ENCODE measurements at places on chromosomes 4 and X. TPM values are rescaled to one million over a fixed set of nuclear protein-coding genes. Genes with fewer than 3 reads are reported as not detected.

- DNase-seq: no peak
These were observed 28.5 kb downstream of the EMCN start for GRCh38 chr4:100489305-100489704.

DNA sequence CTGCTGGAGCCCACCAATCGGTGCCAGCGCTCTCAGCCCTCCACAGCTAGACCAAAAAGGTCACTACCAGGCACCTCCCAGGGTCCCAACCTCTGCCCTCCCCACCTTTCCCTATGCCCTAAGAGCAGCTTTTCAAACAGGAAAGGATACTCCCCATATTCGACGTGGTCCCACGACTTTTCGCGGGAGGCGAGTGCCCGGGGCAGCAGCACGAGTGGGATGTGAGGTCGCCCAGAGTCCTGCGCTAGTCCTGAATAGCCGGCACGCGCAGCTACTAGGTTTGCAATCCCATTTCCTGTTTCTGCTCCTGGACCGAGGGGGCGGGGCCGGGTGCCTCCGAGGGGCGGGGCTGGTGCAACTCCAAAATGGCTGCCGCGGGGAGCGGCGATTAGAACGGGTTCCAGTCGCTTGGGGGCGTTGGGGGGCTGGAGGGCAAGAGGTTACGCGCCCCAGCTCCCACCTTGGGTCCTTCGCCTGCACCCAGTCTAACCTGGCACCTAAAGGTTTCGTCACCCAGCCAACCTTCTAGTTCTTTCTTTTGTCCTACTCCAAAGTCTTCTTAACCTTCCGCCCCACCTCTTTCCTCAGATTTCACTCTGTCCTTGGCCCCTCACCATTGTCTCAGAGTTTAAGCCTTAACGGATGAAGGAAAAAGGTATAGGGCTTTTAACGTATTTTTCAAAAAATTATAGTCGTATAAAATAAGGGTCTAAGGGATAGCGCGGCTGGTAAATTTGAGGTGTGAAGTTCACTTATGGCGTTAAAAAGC is 85.0 kb upstream of the TENT5D start:
- peak; percentile 62 for DNase-seq

- no peak for DNase-seq
These were observed 13.6 kb downstream of the EREG start for GRCh38 chr4:74378573-74378972.

DNA sequence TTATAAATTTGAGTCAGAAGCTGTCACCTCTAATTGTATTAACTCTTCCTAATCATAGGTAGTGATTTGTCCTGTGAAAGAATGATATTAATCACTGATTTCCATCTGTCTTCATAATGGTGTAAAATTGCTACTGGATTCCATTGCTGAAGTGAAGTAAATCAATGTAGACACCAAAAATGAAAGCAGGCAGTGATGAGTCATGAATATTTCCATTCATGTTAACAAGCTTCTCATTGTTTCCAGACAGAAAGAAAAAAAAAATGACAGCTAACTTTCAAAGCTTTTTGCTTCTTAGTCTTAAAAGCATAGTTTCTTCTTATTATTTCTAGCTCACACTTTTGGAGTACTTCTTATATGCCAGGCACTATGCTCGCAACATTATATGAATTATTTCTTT is 21.5 kb downstream of the FAM114A1 start:
- no peak for DNase-seq

DNA sequence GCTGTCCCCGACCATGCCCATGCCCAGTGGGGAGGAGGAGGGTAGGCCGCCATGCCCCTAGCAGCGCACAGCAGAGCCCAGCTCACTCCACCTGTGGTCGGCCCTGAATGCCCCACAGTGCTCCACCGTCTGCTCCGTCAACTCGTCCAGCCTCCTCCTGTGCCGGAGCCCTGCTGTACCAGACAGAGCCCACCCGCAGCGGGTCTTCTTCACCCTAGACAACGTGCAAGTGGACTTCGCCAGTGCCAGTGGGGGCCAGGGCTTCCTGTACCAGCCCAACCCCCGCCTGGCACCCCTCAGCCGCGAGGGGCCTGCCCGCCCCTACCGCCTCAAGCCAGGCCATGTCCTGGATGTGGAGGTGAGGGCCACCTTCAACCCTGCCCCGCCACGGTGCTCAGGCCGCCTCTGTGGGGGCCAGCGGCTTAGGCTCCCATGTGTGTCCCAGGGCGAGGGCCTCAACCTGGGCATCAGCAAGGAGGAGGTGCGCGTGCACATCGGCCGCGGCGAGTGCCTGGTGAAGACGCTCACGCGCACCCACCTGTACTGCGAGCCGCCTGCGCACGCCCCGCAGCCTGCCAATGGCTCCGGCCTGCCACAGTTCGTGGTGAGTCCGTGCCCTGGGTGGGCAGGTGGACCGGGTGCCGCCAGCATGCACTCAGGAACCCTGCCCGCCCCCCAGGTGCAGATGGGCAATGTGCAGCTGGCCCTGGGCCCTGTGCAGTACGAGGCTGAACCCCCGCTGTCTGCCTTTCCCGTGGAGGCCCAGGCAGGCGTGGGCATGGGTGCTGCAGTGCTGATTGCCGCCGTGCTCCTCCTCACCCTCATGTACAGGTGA is 6.9 kb upstream of the SRPK3 start:
- no peak for DNase-seq

GRCh38 chrX:105910563-105911105 is 88.3 kb downstream of the NRK start:
- no peak for DNase-seq

DNA sequence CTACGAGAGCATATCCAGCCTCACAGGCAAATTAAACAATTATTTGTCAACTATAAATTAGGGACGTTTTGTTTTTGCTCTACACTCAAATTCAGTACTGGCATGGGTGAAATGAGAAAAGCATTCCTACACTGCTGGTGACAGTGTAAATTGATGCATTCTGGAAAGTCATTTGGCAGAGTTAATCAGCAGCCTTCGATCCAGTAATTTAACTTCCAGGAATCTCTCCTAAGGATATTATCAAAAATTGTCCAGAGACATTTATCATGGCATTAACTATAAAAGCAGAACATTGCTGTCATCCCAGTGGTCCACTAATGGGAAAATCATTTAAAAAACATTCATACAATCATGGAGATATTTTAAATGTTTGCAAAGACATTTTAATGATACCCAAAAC is 67.5 kb upstream of the MMAA start:
- no peak for DNase-seq

DNA sequence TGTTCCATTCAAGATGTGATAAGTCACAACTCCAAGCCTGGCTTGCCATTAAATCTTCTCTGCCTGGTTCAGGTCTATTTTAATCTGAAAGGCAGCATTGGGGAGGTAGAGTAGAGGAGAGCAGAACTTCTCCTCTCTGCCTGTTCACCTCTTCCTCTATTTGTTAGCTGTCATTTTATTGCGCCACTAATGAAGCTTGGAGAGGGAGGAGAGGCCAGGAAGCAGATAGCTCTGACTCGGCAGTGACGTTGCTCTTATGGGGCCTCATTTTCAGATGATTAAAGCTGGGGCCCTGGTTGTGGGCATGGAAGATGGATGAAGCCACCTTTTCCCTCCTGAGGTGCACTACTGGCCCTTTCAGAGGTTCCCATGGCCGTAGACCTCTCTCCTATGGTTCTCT is 207.3 kb downstream of the MID1IP1 start:
- no peak for DNase-seq

- DNase-seq: no peak
These were observed 358.4 kb downstream of the ARHGAP24 start for GRCh38 chr4:85833302-85833701.

DNA sequence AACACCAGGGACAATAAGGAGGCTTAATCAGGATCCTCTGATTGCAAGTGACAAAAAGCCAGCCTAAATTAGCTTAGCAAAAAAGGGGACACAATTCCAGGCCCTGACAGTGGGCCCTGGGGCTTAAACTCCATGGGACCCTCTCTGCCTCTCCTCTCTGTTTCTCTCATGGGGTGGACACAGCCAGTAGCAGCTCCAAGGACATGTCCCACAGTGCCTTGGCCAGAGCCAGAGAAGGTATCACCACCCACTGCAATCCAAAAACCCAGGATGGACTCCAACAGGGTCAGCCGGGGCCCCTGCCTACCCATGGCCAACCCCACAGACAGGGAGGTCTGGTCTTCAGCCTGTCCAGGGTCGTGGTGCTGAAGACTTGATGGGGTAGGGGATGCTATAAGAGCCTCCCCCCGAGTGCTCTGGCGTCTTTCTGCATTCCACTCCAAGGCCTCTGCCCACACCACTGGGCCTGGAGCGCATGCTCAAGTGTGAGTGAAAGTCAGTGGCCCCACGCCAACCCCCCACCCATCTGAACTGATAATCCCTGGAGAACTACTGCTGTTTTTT is 19.7 kb upstream of the PPP2R2C start:
- no peak for DNase-seq

DNA sequence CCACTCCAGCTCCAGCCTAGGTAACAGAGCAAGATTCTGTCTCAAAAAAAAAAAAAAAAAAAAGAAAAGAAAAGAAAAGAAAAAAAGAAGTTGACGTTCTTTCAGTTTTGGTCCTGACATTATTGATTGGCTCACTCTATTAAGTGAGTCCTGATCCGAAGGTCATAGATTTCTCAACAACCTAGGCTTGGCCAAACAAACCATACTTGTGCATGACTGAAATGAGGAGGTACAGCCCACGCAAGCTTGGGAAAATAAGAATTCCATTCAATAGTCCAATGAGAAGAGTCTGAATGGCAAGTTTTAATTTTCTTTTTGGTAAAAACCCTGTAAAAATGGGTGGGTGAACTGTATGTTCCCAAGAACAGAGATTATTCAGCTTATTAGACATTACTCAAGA is 3.2 kb upstream of the ETNPPL start:
- no peak for DNase-seq

DNA sequence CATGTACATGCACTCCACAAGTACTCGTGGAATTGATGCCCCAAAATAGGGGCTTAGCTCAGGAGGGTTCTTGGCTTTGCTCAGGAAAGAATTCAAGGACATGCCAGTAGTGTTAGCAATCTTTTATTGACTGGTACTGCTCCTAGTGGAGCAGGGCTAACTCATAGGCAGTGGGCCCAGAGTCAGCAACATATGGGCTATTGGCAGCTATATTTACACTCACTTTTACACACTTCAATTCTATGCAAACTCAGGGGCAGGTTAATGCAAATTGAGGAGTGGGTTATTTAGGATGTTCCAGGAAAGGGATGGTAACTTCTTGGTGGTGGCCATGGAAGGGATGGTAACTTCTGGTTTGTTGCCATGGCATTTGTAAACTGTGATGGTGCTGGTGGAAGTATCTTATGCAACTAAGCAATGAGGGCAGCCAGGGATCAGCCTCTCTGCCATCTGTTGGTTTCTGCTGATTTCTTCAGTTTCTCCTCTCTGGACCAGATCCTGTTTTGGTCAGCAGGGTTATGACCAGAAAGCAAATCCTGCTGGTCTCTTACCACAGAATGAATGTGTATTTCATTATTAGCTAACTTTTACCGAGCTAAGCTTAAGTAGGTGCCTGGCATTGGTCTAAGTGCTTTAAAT is 69.2 kb upstream of the FAT1 start:
- no peak for DNase-seq

DNA sequence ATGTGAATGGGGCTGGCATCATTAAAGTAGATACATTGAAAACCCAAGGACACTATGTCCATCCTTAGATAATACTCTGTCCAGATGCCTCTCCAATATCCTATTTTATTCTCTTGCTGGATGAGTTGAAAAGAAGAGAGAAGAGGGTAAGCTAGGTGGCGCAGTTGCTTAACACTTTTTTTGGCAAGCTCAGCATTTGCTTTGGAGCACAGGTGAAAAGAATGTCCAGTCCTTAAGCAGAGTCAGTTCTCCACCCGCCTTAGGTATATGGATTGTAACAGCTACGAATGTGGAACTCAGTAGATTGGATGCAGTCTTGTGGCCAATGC is 208.4 kb downstream of the NWD2 start:
- peak; percentile 74 for DNase-seq

DNA sequence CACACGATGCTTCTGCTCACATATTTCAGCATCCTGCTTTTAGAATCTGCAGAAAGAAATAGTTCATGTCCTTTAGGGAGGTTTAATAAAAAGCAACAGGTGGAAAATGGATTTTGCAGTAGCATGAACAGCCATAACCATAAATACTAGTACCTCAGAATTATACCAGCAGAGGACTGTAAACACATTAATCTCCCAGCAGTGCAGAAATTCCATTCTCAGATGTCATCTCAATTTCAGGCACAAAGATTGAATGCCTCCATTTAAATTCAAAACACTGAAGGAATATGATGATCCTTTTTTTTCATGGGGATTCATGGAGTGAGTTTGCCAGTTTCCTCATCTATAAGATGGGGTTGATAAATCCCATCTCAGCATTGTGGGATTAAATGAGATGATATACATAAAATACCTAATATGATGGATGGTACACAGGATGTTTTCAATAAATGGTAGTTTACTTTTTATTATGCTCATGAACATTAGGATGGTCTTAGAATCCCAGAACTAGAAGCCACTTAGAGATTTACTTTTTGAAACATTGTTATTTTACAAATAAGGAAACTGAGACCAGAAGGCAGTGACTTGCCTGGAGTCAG is 566 bp upstream of the LIMCH1 start:
- DNase-seq: no peak

RPA4 gene
- total RNA-seq: 0.37 TPM

STOX2 gene
- 8.6 TPM for total RNA-seq

PPA2 gene
- total RNA-seq: 25.3 TPM

AFP gene
- not detected for total RNA-seq

KIAA0232 gene
- total RNA-seq: 12.4 TPM

CENPVL1 gene
- not detected for total RNA-seq

Data from pancreas (tissue), 10 donors.